ENCODE measurements at places on chromosomes 5 and 9.

GRCh38 chr5:95620870-95621838, 1.3 kb downstream of the GPR150 start:
- peak; percentile 29 for DNase-seq

DNA sequence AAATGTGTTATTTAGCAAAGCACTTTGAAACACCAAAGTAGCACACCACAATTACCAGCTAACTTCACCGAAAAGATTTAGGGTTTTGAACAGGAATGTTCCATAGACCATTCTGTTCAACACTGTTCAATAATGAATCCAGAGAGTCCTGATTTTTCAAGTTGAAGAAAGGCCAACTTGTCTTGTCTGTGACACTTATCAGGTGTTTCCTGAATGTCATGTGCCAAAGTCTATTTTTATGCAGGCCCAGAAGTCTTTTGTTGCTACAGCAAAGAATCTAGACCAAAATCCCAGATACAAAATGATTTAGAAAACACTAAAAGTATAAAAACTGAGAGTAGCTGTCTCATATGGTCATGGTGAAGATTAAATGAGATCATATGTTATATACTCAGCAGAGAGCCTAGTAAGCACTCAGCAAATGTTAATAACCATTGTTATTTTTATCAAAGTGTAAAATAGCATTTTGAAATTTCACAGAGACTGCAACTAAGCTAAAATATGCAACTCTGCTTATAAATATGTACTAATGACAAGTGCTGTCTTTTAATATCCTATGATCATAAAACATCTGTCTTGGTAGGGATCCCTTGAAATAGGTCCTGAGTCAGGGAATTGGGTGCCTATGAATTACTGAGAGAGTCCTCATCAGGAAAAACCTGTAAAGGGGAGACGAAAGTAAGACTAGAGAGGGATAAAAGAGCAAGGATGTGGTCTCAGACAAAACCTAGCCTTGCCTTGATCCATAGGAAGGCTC, 122.4 kb upstream of the SLC12A2 start:
- DNase-seq, result no peak

DNA sequence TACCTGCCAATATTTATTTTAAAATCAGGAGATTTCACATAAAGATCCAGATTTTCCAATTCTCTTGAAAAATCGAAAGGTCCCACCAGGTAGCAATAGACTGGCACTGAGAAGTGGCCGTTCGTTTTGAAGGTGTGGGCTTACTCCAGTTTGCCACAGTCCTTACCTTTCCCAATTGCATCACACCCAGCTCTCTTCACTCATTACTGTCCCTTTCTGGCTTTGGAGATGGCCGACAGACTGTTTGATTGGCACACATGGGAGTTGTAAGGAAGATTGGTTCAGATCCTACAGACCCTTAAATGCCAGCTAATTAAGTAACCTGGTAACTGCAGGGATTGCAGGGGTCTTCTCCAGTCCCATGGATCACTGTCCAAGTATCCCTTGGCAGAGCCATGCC, 68.7 kb upstream of the LARP1 start:
- DNase-seq, result no peak

GRCh38 chr5:14684757-14685156, 20.2 kb downstream of the OTULIN start:
- no peak for DNase-seq

- no peak for DNase-seq
Observed at GRCh38 chr9:93231121-93231694, 47.3 kb downstream of the WNK2 start.
